ENCODE measurements at places on chromosomes 2 and 18.

- no peak for DNase-seq
Measured at GRCh38 chr2:158676696-158677095, 118.4 kb upstream of the DAPL1 start.

DNA sequence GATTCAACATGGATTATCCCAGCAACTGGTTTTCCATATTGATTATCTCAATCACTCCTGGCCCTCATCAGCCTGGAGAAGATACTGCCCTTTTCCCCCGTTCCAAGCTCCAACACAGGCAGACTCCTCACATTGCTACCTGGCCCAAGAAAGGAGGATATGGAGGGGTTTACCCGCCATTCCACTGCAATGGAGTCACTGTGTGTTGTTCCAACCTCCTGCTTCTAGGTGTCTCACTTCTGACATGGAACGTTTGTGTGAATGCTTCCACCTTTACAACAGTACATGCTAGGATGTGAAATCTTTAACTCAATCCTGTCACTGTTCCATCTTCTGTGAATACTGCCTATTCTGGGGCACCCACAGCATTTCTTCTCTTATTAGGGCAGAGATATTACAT, 36.7 kb downstream of the RMP24 start:
- DNase-seq, result no peak

DNA sequence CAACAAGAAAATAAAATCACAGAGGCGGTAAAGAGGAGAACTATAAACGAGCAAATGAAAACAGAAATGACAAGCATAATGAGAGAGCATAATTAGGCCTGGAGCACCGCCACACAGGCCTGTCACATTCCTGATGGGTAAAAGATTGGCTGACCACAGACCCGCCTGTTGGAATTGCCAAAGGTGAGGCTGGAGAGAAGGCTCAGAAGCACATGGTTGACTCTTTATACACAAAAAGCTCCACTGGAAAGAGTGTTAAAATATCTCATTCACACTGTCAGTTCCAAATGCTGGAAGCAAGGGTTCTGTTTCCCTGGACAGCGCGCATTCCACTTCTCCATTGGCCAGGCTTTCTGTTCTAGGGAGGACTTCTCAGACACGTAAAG, 5.9 kb upstream of the LGALSL start:
- no peak for DNase-seq

DNA sequence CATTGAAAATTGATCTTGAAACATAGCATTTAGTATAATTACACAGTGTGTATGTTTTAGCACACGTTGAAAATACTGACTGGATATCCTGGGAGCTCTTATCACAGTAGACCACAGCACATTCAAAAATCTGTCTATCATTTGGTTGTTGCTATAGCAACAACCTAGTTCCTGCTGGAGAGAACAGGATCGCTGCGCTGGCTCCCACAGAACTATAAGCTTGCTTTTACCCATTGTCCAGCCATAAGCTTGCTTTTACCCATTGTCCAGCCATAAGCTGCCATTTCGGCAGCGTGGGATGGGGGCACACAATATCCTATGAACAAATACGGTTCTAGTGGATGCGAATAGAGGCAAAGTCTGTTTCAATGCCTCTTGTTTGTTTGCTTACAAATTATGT, 70.4 kb upstream of the ST6GAL2 start:
- DNase-seq, result no peak

DNA sequence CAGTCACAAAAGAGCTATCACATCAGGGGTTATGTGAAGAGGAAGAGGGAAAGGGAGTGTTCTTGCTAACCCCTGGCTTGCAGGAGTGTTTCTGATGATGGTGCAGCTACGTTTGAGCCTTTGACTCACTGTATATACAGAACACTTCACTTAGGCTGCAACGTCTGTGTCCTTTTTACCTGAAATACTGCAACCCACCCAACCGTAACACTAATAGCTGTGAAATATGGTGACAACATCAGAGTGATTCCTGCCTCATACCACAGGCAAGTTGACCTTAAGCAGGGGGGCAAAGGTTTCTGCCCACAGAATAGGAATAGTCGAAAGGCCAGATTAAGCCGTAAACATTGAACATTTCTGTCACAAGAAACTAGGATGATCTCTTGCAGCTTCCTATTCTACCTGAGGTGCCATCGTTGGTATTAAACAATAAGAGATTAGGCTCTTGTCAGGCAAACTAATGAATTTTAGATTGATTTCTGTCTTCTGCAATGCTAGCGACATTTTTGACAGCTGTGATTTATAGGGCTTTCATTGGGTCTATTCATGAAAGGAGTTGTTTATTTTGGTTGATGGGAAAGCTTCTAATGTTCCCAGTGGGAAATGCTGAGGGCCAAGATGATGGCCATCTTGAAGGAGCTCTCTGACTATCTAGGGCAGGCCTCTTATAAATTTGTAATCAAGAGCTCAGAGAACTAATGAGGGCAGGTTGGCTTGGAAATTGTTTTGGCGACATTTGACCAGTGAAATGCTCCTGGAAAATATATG, 316.8 kb downstream of the PIK3C3 start:
- no peak for DNase-seq

- no peak for DNase-seq
Measured at GRCh38 chr2:20150110-20150706, 74.7 kb downstream of the SDC1 start.

- DNase-seq, result no peak
Measured at GRCh38 chr2:106575955-106576354, 88.8 kb downstream of the CD8B2 start.

GRCh38 chr2:237121321-237121720, 35.6 kb downstream of the COPS8 start:
- no peak for DNase-seq

- no peak for DNase-seq
Measured at GRCh38 chr2:101014264-101014857, 12.3 kb downstream of the RPL31 start.

- no peak for DNase-seq
Measured at GRCh38 chr2:189512879-189513278, 67.7 kb downstream of the SLC40A1 start.

GRCh38 chr18:63410792-63411191, 11.5 kb downstream of the VPS4B start:
- no peak for DNase-seq
